ENCODE measurements at places on chromosomes 1 and 21.
A peak's percentile ranks its signal among the peaks of the same experiment; 100 is the strongest.

DNA sequence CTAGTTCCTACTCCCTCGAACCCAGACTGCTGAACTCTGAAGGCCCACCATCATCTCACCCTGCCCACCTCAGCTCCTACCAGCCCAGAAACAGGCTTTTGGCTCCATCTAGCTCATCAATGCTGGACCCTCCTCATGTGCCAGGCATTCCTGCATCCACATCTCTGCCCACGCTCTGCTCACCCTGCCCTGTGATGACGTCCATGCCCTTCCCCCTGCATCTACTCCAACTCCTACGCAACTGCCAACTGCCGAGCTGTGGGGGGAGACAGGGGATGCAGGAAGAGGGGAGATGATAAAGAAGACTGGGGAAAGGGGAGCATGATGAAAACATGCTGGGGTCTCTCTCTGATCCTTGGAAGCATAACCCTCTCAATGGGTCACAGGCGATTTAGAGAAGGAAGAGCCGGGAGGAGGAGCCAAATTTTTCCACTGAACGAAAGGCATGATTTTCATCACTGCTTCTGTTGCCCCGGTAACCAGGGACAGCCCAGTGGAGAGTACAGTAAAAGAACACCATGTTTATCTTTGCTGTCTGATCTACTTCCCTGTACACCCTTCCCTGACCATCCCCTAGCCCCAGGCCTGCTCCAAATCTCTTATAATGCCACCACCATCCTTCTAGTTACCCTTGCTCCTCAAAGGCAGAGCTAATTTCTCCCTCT, 44.3 kb downstream of the CD34 start:
- no peak for DNase-seq

GRCh38 chr1:20354610-20355009, 63.9 kb downstream of the VWA5B1 start:
- no peak for DNase-seq

DNA sequence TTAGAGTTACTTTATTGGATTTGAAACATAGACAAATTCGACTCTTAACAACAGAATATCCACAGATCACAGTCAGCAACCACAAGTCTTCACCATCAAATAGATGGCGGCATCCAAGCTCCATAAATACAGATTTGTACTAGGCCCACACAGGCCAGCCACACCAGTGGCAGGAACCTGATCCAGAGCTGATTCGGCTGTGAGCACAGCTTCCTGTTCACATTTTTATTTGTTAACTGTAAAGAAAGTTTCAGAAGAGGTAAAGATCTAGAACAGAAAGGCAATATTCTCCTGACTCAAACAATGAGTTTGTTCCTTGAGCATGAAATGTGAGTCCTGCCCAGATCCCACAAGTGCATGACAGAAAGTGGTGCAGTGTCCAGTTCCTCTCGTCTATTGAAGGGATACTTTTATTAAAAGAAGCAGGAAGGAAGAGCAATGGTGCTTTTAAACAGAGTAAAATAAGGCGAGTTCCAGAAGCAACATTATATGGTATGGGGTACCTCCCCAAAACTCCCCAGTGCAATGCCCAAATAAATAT, 205.8 kb downstream of the SLC45A1 start:
- no peak for DNase-seq

DNA sequence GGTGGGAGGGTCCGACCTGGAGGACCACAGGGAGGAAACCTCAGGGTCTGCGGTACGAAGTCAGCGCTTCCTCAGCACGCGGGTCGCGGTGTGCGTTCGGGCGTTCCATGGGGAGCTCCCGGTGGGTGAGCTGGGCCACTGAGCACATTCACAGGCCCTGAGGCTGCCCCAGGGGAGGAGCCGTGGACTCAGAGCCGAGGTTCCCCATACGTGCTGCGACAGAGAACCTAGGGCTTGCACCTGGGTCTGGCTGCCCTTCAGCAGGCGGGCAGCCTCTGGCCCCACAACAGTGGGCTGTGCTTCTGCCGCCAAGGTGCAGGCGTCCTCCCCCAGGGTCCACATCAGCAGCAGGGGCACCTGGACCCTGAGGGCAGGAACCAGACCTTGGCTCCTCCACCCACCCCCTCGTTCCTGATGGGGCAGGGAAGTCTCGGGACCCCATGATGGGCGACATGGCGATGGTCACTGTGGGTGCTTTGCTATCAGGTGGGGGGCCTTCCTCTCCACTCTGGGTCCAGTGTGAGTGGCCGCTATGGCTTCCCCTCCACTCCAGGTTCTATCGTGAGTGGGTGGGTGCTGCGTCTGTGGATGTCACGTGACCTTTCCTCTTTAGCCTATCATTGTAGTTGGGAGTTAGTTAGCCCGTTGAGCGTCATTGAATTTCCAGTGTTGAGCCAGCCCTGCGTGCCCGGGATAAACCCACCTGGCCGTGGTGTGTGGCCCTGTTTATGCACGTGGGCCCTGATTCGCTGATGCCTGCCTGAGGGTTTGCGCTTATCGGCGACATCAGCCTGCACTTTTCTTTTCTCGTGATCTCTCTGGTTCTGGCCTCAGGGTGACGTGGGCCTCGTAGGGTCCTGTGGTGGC, 27.9 kb downstream of the FTCD start:
- DNase-seq, result peak; percentile 24

GRCh38 chr1:41427916-41428737, 56.4 kb downstream of the EDN2 start:
- peak; percentile 19 for DNase-seq

- peak; percentile 57 for DNase-seq
Measured at GRCh38 chr1:159960721-159961381, 6.8 kb upstream of the SLAMF9 start.

- DNase-seq, result no peak
Measured at GRCh38 chr21:46431448-46431847, 27.2 kb upstream of the DIP2A start.

GRCh38 chr21:37196847-37197246, 70.3 kb downstream of the VPS26C start:
- DNase-seq, result no peak

DNA sequence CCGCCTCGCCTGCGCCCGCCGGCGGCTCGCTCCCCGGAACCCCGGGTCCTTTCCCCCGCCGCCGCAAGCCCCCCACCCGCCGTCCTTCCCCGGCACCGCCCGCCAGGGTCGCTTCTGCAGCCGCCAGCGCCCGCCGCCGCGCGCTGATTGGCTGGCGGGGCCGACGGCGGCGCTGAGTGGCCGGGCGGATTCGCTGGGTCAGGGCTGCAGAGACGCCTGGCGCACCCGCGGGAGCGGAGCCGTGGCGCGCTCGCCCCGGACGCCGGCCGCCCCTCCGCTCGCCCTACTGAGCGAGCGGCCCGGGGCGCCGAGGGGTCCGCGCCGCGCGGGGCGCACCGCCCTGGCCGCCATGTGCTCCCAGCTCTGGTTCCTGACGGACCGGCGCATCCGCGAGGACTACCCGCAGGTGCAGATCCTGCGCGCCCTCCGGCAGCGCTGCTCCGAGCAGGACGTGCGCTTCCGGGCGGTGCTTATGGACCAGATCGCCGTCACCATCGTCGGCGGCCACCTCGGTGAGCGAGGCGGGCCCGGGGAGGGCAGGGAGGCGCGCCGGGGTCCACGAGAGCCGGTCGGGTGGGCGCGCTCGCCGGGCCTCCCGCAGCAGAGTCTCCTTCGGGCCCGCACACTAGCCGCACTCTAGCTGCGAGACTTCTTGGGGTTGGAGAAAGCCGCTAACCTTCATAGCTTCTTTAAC, at the start of gene RIMKLA:
Gene RIMKLA (plus strand): TSS at position 207 of the 694 bp plus-strand sequence. CDS start 143 bp downstream, at position 350.
- peak; percentile 74 for DNase-seq

DNA sequence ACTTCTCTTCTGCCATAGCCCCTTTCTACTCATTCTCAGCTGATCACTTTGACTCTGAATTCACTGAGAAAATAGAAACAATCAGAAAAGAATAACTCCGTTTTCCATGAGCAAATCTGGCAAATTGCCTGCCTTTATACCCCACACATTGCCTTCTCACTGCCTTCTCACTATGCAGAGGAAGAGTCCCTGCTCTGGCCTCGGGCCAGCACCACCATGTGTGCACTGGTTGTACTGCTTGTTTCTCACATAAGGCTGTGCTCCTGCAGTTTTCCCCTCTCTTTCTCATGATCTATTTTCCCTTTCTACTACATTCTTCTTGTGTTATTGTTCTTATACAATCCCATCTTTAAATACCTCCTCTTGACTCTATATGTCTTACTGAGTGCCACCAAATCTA, 2.3 kb upstream of the HMGCS2 start:
- DNase-seq, result no peak

GRCh38 chr1:64861611-64862010, 104.7 kb downstream of the JAK1 start:
- no peak for DNase-seq

DNA sequence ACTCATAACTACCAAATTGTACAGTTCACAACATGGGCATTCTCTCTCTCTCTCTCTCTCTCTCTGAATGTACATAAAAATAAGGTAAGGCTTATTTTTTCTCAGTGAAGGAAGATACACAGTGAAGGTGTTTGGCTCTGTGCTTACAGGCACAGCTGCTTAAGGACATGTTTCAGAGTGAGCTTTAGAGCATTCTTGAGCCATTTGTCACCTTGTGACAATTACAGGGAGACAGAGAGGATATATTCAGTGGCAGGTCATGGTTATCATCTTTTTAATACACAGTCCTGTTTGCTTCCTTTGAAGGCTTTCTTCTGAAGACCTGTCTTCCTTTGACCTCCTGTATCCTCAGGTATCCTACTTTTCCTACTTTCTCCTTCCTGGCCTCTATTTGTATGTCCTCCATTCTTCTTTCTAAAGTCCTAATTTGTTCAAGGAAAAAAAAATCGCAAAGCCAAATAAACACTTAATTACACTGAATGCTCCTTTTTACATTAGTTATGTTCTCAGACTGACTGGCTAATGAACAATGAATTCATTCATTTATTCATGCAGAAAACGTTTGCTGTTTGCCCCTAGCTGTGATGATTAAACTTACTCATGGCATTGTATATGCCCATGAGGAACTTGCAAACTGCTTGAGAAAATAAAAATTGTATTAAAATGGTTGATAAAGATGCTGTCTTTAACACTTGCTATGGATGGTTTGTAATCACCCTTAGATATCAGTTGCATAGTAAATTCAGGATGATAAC, 33.4 kb downstream of the HSD17B7 start:
- no peak for DNase-seq

GRCh38 chr21:38908537-38908936, 102.8 kb downstream of the ETS2 start:
- no peak for DNase-seq

- no peak for DNase-seq
Measured at GRCh38 chr1:186679924-186680244, 339 bp downstream of the PTGS2 start.

DNA sequence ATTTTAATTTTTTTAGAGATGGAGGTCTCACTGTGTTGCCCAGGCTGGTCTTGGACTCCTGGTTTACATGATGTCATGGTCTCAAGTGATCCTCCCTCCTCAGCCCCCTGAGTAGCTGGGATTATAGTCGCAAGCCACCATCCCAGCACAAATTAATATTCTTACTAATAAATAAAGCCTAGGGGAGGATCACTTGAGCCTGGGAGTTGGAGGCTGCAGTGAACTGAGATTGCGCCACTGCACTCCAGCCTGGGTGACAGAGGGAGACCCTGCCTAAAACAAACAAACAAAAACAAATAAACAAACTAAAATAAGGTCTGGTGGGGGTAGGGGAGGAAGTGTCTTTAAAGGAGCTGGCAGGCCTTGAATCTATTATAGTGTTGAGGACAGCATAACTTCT, 8.7 kb upstream of the GADD45A start:
- no peak for DNase-seq
